ENCODE measurements at places on chromosomes 2 and 18. TPM values are rescaled to one million over a fixed set of nuclear protein-coding genes. Genes with fewer than 3 reads are reported as not detected.

The CDCA7 gene
- 3.1 TPM for total RNA-seq

GRCh38 chr2:31004257-31004656, 134.0 kb downstream of the GALNT14 start:
- no peak for DNase-seq

- no peak for DNase-seq
These were observed 73.5 kb downstream of the MTCL1 start for GRCh38 chr18:8778824-8779223.

GRCh38 chr2:109636317-109636716, 22.2 kb downstream of the SOWAHC start:
- DNase-seq: no peak

The IL18R1 gene
- total RNA-seq: 2.8 TPM

The C2orf66 gene
- total RNA-seq: not detected

The L3MBTL4 gene
- 1.2 TPM for total RNA-seq

GRCh38 chr2:204277226-204277625, 268.0 kb upstream of the PARD3B start:
- no peak for DNase-seq

DNA sequence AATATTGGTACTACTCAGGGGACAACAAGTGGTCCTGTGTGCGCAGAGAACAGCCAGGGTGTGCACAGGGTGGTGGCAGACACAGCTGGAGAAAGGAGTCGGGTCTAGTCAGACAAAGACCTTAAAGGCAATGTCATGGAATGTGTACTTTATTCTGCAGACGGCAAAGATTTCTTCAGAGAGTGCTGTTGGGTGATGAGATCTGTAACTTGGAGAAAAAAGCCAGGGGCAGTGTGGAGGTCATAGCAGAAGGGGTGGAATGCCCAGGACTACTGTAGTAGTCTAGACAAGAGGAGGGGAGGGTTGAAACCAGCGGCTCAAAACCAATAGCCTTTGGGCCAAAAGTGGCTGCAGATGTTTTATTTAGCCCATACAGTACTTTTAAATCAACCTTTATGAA, 121.3 kb upstream of the ZFP36L2 start:
- DNase-seq: no peak

GRCh38 chr2:209872675-209873074, 101.0 kb downstream of the UNC80 start:
- DNase-seq: no peak

DNA sequence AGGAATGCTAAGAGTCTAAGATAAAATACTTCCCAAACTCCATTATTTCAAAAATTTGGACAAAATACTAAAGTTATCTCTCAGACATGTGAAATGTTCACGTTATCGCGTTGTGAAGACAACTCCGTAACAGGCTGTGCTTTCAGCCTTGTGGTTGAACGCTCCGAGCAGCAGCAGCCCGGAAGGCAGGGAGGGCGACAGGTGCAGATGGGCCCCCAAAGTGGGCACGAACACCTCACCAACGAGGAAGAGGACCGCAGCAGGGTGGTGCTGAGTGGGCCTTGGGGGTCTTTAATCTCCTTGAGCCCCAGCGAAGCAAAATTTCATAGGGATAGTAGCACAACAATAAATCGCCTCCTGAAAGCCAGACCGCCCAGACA, 1.0 kb upstream of the FAM110C start:
- no peak for DNase-seq

DNA sequence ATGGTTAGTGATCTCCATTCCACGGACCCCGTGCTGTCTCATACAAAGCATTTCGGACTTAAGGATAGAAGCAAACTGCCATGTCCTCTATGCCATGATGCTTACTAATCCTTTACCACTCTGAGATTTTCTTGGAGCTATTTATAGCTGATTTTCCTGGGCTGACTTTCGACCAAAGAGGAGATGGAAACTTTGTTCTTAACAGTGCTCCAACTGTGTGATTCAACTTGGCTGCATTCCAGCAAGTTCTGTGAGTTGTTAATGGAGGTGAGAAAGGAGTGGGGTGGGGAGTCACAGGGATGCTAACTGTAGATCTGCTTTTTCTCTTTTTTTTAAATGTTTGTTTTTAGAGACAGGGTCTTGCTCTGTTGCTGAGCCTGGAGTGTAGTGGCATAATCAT, 45.5 kb upstream of the MSH2 start:
- no peak for DNase-seq

The ANKRD36 gene
- 14.6 TPM for total RNA-seq

DNA sequence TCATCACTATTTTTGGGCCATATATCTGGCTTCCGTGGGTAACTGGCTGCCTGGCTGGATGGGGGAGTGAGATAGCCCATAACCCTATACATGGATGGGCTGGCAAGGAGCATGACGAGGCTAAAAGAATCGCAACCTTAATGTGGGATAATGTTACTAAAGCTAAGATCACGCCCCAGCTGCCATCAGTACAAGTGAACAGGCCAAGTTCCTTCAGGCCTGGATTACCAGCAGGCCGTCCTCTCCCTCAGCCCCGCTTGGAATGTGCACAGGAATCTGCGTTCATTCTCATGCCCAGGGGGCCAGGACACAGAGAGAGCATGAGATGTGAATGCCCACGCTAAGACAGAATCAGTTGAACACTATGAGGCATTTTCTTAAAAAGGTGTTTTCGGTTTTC, 34.7 kb downstream of the RMC1 start:
- DNase-seq: no peak

- no peak for DNase-seq
These were observed 42.8 kb upstream of the TTC39C start for GRCh38 chr18:23971666-23972230.

The IL1RL2 gene
- 0.92 TPM for total RNA-seq

The FHL2 gene
- total RNA-seq: 85.0 TPM

DNA sequence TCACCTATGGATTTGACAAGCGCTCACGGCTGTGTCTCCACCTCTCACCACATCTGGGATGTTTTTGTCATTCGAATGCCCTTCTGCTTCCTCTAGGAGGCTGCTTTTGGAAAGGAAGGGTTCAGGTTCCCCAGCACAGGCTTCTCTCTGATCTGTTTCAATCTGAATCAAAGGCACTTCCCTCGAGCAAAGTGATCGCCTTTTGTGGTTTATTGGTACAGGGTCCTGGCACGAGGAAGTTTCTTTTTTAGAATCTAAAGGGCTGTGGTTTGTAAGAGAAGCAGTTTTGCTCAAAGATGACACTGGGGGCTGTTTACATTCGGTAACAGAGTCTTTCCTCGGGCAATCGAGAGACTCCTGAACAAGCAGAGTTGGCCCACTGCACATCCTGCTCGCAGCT, 145.0 kb downstream of the DAW1 start:
- DNase-seq: no peak

DNA sequence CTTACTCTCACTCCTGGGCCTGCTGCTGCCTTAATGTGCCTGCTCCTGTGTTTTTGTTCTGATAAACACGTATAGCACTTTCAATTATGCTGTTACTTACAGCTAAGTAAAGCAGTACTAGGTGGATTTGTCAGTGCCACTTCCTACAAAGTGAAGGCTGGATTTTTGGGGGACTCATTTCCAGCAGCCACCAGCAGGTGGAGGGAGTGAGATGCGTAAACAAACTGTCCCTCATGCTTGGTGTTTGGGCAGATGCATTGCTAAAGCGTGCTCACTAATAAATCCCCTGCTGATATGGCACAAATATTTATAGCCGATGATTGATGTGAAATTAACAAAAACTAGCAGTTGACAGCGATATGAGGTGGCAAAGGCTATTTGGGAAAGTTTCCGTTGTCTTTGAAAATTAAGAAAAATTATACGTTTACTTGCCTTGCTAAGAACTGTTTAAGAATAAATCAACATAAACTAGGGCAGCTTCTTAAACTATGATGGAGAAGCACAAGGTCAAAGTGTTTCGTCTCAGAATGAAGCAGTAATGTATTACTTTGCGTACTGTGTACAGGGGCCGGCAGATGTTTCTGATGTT, 101.7 kb downstream of the AGAP1 start:
- DNase-seq: no peak

GRCh38 chr18:49534846-49535601, 26.8 kb upstream of the LIPG start:
- DNase-seq: no peak

GRCh38 chr18:43952398-43952797, 675.1 kb upstream of the SYT4 start:
- DNase-seq: no peak

The HK2 gene
- 3.7 TPM for total RNA-seq

DNA sequence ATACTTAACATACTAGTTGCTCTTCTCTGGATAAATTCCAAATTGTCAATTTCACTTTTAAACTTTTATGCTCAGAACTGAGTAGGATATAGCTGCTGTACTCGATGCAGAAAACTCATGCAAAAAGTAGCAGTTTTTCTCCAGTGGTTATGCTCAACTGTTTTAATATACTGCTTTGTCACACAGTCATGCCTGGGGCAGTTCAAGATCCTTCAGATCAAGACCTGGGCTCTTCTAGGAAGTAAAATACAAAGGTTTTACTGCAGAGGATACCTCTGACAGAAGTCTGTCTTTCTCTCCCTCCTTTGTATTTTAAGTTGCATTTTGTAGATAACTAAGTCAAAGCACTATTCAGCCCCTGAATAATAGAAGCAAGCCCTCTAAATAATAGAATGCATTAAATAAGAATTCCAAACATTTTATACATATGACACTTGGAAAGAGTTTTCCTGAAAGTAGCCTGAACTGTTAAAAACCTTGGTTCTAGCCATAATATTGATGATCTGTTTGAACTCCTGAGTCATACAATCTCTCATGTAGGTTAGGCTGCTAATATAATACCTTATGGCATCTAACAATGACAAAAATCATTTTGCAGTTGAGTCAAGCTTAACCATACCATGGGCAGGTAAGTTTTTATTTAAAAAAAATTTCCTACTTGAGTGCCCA, 183.3 kb upstream of the TRIB2 start:
- no peak for DNase-seq

DNA sequence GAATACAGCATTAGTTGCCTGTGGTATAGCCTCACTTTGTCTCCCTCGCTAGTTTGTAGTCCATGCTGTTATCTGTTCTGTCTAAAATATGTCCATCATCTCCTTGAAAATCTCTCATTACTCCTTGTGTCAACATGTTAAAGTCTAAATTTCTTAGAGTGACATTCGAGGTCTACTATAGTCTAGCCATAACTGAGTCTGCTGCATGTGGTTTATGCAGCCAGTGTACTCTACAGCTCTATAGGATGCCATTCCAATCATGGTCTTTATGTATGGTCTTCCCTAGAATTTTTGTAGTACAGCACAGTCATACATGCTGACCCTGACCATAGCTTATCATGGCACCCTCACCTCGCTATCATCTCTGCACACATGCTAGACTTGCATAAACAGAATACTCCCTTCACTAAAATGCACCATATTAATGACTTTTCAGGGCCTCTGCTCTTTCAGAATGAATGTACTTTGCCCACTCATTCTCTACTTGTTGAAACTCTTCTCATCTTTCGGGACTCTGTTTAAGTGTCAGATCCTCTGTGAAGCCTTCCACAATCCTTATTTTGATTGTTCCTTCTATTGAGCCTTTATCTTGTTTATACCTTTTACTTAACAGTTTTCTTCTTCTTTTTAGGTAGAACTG, 12.8 kb downstream of the TANK start:
- no peak for DNase-seq

GRCh38 chr2:233565685-233566140, 869 bp downstream of the USP40 start:
- no peak for DNase-seq

The KCNJ3 gene
- 1.1 TPM for total RNA-seq

The SLC4A1AP gene
- total RNA-seq: 16.7 TPM

GRCh38 chr18:2571200-2572170, at the start of the genes METTL4 and NDC80:
Gene METTL4 (minus strand): TSS chr18:2571505. CDS start chr18:2567216, 4,289 bp downstream.
Gene NDC80 (plus strand): TSS chr18:2571557. CDS start chr18:2572986, 1,429 bp downstream.
- DNase-seq: peak; percentile 96

- no peak for DNase-seq
These were observed 50.1 kb upstream of the MYCN start for GRCh38 chr2:15890124-15890754.

DNA sequence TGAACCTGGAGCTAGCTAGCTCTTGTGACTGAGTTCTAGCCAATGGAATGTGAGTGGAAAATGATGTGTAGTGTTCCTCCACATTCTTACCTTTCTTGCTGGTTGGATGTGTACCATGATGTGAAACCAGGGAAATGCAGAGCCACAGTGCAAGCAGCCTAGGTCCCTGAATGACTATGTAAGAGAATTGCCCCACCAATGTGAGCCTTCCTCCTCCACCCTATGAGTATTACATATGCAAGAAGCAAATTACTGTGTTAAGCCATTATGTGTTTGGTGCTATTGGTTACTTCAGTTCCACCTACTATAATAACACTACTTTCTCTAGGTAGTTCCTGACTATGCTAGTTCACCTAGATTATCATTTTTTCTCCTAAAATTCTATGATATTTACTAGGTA, 39.6 kb downstream of the LCLAT1 start:
- no peak for DNase-seq

The RUFY4 gene
- total RNA-seq: 0.11 TPM

The MXD1 gene
- 7.7 TPM for total RNA-seq

The IL36A gene
- not detected for total RNA-seq

- DNase-seq: no peak
These were observed 37.8 kb downstream of the RDH14 start for GRCh38 chr2:18522484-18523146.

The PID1 gene
- total RNA-seq: 51.1 TPM

- DNase-seq: no peak
These were observed 84.8 kb downstream of the VRK2 start for GRCh38 chr2:58131191-58132011.

The AGAP1 gene
- total RNA-seq: 37.9 TPM

- DNase-seq: no peak
These were observed 12.7 kb upstream of the DES start for GRCh38 chr2:219405451-219405850.

GRCh38 chr2:41004700-41005099, 552.8 kb upstream of the SLC8A1 start:
- DNase-seq: no peak

DNA sequence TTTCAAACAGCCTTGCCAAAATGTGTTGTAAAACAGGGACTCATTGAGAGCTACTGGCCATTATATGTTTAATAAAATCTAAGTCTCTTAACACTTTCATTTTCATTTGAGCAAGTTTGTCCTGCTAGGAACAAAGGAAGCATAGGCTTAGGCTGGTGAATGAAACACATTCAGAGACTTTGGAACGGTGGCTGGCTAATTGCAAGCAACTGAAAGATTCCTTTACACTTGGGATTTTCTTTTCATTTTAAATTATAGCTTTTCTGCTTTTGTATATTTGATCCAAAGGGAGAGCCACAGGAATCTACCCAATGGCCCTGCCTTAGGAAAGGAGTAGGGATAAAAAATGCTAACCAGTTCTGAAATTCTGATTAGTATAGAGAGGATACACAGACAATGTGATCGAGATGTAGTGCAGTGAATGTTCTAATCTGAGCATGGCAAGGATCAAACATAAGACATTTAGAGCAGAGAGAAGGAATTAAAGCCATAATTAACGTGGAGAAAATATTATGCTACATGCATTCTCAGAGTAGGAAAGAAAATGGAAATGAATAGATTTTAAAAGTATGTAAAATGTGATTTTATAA, 911.4 kb upstream of the SLC39A10 start:
- no peak for DNase-seq

- no peak for DNase-seq
These were observed 222.2 kb downstream of the C1D start for GRCh38 chr2:67840460-67841068.

The ADGRF3 gene
- total RNA-seq: not detected

The ZNF532 gene
- total RNA-seq: 65.9 TPM

The ALKAL2 gene
- total RNA-seq: 1.7 TPM

- no peak for DNase-seq
These were observed 49.0 kb downstream of the CDK15 start for GRCh38 chr2:201855356-201855755.
